Fibroblast of skin of right biceps (primary cell): ENCODE measurements at places on chromosomes 7 and 10.

DNA sequence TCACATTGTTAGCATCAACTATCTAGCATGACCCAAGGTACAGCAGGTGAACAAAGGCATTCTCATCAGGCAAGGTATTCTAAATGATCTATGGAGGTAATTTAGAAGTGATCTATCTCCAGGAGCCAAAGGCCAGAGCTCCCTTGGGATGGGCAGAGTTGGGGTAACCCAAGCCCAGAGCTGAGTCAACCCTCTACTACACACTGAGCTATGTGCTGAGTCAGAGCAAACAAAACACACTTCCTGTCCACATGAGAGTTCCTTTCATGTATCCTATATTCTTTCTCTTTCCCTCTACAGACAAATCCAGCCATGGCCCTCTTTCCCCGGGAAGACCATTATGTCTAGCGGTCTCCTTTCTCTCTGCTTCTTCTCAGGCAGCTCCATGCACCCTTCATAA, 68.2 kb upstream of the AGK start:
- DNase-seq: no peak

DNA sequence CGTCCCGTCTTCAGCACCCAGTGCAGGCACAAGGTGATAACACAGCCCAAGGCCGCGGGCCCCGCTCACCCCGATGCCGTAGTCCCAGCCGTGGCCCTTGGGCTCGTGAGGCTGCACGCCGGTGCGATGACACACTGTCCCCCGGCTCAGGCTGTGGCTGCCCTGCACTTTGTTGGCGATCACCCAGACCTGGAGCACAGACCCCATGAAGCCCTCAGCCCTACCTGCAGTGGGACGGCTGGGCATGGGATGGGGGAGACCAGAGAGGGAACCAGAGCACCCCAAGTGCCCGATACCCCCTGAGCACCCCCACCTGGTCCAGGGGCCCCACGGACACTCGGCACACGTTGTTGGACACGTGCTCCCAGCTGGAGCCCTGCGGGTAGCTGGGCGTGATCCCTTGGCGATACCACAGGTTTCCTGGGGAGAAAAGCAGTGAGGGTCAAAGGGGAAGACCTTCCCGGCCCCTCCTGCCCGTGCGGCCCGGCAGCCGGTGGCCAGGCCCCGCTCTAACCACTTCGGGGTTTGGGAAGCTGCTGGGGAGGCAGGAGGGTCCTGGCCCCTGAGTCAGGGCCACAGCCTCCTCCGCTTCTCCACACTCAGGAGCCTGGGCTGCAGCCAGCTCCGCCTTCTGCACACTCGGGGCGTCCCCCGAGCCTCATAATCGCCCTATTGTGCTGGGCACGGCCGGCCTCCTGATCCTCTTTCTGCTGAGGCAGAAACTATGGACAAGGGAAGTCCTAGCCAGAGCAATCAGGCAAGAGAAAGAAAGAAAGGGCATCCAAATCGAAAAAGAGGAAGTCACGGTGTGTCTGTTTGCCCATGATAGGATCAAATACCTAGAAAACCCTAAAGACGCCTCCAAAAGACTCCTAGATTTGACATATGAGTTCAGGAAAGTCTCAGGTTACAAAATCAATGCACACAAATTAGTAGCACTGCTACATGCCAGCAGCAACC, 6.7 kb downstream of the BHLHA15 start:
- DNase-seq: no peak

GRCh38 chr10:3173171-3173878, 743 bp upstream of the PITRM1 start:
- DNase-seq: no peak

DNA sequence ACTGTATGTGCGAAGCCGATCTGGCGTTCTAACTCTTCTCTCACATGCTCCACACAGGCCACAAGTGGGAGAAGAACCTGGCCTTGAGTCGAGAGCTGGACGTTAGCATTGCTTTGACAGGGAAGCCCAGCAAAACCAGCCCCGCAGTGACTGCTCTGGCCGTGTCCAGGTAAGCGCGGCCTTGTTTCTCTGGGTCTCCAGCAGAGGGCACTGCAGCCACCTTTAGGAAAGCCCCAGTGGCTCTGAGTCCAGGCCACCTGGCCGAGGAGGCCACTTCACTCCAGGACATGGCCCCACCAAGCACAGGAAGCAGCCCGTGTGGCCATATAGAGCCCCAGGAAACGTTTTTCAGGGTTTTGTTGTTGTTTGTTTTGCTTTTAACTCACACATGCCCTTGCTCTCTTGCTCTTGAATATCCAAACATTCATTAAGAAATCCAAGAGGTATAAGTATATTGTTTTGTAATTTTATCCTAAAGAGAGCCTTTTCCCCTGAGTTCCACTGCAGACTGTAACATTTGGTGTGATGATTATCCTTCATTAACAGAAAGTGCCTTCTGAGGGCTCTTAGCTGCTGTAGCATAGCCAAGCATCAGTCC, 41.8 kb upstream of the LRRC18 start:
- peak; percentile 22 for DNase-seq

- no peak for DNase-seq
Observed at GRCh38 chr10:47175181-47176123, 124.5 kb upstream of the GDF10 start.

- no peak for DNase-seq
Observed at GRCh38 chr10:86336341-86336740, 30.3 kb downstream of the GRID1 start.

- DNase-seq: no peak
Observed at GRCh38 chr10:89393898-89394297, 1.5 kb downstream of the IFIT1 start.
